CD4-positive, alpha-beta memory T cell (primary cell): ENCODE measurements at places on chromosomes 5 and 9. TPM values are rescaled to one million over a fixed set of nuclear protein-coding genes. Genes with fewer than 3 reads are reported as not detected.

DNA sequence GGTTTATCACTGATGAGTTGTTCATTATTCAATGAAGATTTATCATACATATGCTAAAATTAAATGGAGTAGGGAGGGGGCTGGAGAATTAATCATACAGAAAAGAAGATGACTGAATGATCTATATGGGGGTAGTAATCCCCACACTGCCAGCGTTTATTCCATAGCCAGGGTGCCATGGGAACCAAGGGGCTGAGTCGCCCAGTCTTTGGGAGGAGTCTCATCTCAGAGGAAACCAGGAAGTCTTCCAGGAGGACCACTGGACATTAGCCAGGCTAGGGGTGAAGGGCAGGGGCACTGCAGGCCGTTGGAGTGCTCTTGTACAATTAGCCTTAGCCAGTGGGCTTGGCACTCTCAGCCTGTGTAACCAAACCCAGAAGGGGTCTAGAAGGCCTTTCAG is 226.5 kb downstream of the ARL15 start:
- DNase-seq = no peak

The ADAMTSL1 gene
- total RNA-seq = not detected

DNA sequence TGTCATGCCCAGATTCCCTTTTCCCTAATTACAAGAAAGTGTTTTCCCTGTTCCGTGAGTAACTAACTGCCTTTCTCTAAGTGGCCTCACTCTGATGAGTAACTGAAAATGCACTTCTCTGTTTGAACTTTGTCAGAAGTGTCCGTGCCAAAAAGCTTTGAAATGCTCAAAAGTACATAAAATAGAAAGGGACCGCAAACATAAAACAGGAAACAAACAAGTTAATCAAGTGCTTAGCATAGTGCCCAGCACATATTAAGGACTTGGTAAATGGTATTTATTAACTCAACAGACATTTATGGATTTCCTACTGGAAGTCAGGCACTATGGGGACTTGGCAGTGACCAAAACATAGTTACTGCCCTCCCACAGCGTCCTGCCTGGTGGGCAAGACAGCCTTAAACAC is 22.3 kb downstream of the AQP3 start:
- DNase-seq = no peak

DNA sequence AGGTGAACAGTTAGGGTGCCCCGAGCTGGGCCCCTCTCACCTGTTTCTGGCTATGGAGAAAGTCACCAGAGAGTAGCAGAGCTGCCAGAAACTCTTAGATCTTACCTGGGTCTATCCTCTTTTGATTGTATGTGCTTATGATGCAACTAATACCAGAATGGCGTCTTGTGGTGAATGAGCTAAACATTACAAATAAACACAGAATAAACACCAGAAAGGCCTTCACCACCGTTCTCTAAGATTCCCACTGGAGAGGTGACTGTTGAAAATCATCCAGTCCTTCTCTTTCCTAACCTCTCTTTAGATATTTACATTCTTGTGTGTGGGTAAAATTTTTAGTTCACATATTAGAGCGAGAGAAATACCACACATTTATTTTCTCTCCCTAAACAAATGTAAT is 241.7 kb upstream of the GAS1 start:
- no peak for DNase-seq

The SLC25A2 gene
- total RNA-seq = 0.91 TPM

GRCh38 chr5:160064995-160065614 is 54.1 kb downstream of the PWWP2A start:
- no peak for DNase-seq

GRCh38 chr5:128083811-128084227 is 253 bp downstream of the SLC12A2 start:
- DNase-seq = no peak

The FST gene
- total RNA-seq = 3.3 TPM

The BTNL3 gene
- not detected for total RNA-seq

DNA sequence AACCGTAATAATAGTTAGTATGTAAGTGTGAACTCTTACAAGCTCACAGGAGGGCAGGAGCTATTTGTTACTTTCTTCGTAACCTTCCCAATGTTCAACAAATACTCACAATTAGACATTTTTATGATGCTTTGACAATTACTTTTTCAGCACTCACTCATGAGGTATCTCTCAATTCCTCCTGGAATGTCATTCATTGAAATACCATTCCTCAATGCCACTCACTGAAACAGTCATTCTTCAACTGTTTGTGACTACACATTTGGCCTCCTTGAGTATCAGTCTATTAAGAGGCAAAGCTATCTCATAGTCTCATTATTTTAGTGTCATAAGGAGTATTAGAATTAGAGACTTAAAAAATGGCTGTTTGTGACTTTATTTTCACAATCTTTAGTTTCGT is 734.1 kb upstream of the DMAC1 start:
- no peak for DNase-seq

The LECT2 gene
- total RNA-seq = not detected

- peak; percentile 89 for DNase-seq
These were observed at the start of gene RABL6 for GRCh38 chr9:136807281-136808074. RABL6 (plus strand) TSS chr9:136807948; CDS start chr9:136808197, 249 bp downstream.

The RXRA gene
- 11.6 TPM for total RNA-seq

DNA sequence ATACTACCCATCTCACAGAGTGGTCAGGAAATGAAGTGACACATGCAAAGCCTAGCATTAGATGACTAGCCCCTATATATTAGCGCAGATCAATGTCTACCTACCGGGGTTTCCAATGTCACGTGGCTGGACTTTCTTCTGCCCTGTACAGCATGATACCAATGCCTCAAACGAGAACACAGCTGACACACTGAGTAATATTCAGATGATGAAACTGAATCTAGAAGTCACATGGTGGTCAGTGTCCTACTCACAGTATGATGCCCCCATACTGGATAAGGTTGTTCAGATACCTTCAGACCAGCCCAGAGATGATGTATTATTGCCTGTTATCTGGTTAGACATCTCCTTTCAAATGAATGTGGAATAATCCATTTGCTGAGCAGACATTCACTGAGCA is 71.1 kb upstream of the FRRS1L start:
- no peak for DNase-seq

DNA sequence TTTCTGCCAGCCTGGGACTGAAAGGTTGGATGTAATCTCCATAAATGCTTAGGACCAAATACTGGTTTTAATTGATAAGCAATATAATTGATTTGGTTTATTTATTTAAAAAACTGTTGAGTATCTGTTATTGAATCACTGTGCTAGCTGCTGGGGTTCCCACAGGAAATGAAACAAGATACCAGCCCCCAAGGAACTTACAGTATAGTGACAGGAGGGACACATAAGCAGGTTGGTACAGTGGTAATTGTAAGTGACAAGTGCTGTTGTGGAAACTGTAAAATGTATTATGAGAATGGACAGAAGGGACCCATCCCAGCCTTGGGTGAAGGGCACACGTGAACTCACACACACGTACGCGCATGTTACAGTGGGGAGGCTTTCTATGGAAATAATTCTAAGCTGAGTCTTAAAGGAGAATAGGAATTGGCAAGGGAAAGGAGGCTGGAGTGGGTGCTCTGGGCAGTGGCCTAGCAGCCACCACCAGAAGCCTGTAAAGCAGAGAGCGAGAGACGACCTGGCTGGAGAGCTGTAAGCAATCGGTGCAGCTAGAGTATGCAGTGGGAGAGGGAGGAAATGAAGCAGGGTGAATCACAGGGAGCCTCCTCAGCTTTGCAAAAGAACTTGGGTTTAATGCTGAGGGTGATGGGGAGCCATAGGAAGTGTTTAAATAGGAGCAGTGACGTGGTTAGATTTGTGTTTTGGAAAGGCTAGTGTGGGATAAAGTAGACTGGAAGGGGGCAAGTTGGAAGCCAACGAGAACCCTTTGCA is 39.3 kb downstream of the GLRA1 start:
- DNase-seq = no peak

GRCh38 chr5:14416621-14417275 is 164.8 kb upstream of the OTULINL start:
- no peak for DNase-seq

The GALNT10 gene
- 35.7 TPM for total RNA-seq

DNA sequence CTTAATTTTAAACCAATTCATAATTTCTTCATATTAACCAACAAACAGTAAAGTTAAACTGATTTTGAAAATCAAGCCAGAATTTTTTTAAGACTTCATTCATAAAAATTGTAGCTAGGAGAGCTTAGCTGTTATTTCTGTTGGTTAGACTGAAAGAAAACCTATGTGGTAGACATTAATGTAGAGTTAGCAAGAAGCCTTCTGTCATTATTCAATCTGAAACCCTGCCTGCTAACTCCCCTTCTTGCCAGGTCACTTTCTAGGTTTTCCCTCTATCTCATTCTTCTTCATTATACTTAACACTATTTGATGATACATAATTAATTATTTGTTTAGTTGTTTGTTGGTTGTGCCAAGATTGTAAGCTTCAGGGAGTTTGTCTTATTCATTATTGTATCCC is 304.3 kb upstream of the MEF2C start:
- DNase-seq = no peak

DNA sequence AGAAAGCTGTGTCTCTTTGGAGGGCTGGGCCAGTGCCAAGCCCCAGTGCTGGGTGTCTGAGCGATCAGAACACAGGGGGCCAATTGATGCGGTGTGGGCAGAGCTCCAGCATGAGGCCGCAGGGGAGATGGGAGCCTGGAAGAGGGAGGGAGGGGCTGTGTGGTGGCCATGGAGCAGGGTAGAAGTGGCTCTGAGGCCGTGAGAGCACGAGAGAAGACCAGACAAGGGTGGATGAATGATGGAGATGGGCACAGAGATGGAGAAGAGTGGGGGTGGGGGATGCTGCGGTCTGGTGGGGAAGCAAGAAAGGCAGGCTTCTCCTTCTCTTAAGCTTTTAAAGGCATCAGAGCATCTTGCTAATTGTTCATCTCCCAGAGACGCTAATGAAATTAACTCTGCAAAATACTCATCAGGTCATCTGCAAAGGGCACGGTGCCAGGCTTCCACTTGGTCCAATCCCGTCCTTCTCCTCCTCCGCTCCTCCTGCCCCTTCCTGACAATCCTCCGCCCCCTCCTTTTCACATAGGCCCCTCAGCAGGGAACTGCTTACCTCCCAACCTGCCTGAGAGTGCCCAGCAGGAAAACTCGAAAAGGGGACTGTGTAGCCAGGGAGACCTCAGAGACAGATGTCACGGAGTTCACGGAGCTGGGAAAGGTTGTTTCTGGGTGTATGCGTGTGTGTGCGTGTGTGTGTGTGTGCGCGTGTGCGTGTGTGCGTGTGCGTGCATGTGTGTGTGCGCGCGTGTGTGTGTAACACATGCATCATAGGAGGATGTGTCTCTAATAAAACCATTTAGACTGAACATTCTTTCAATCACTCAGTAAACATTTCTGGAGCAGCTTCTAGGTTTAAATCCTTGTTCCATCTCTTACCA is 7.1 kb upstream of the UNC5A start:
- DNase-seq = no peak

DNA sequence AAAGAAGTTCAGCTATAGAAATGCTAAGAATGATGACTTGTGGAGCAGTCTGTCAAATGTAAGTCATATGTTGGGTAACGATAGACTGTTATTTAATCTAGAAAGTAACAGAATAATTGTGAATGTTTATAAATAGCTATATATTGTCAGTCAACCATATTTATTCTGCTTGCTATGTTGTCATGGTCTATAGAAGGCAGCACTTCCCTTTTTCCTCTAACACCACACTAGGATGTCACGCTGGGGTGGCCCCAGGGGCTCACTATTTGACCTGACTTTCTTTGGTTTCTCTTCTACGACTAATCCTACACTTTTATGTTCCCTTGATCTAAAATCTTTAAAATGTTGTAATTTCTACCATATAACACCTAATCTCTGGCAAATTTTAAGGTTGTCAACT is 20.5 kb downstream of the ERAP2 start:
- DNase-seq = no peak

The CSF1R gene
- total RNA-seq = 2.4 TPM

DNA sequence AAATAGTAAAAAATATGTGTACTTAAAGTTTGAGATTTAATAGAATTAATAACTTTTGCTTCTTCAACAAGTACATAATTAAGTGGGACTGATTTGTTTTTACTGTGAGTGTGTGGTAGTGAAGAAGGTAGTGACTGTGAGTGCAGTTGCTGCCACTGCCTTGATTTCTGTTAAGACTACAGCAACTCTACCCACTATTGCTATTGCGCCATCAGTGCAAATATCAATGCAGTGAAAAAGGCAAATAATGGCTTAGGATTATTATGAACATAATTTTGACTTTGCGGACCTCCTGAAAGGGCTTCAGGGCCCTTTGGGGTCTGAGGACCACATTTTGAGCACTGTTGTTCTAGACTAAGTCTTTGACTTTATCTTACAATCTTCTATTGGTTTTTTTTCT is 112.0 kb upstream of the PITX1 start:
- no peak for DNase-seq

GRCh38 chr9:38067859-38068681 is 957 bp downstream of the SHB start:
- DNase-seq = peak; percentile 30

The SPATA31D4 gene
- total RNA-seq = not detected

The SHOC1 gene
- total RNA-seq = not detected

DNA sequence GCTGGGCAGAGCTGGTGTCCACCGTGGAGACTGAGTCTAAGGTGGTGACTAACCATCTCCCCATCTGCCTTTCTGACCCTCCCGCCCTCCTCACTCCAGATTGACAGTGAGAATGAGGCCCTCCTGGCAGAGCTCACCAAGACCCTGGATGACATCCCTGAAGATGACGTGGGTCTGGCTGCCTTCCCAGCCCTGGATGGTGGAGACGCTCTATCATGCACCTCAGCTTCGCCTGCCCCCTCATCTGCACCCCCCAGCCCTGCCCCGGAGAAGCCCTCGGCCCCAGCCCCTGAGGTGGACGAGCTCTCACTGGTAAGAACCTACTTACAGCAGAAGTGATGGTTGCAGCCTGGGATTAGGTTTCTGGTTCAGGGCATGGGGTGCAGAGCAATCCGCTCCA is 96.5 kb downstream of the PPARGC1B start:
- DNase-seq = no peak

The C5orf52 gene
- not detected for total RNA-seq

GRCh38 chr5:134086225-134086942 is 28.1 kb upstream of the TCF7 start:
- no peak for DNase-seq
